ENCODE measurements at places on chromosomes 16 and 17. TPM values are rescaled to one million over a fixed set of nuclear protein-coding genes. Genes with fewer than 3 reads are reported as not detected.

DNA sequence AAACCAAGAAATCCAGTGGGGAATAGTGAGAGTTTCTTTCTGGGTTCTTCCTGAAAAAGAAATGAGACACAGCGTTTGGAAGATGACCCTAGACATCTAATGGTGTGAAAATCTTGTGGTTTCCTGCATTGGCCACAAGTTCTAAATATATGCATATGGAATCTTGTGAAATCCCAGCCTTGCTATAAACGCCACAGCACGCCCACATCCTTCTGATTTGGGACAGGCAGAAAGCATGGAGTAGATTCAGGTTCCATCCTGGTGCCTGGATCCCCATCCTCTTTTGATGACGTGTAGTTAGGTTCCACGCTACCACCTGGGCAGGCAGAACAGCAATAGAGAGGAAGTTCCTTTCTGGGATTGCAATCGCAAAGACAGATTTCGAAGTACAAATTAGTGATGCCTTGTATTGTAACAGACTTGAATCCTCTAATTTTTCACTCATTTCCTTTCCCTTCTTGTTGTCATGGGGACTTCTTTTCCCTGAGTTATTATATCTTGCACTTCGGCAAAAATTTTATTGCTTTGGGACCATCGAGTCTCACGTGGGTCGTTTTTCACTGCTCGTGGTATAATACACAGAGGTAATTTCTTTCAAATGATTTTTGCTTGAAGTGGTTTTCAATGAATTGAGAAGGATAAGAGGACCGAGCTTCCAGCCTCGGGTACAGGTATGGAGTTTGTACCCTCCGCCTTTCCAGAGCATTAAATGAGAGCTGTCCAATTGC is 37.6 kb downstream of the HS3ST4 start:
- no peak for DNase-seq

GRCh38 chr17:4706121-4706520 is 2.2 kb upstream of the PELP1 start:
- no peak for DNase-seq

DNA sequence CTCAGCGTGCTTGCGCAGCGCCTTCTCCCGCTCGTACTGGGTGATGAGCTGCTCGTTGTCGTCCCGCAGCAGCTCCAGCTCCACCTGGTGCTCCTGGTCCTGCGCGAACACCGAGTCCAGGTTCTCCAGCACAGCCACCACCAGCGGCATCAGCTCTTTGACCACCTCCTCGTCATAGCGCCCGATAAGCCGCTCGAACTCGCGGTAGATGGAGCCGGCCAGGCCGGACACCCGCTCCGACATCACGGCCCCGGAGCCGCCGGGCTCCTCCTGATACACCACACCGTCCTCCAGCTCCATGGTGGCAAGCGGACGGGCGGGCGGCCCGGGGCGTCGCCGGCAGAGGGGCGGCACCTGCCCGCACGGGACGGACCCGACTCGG is 320 bp downstream of the SPAG9 start:
- no peak for DNase-seq

GRCh38 chr17:33202021-33202420 is 91.1 kb downstream of the ASIC2 start:
- no peak for DNase-seq

- peak; percentile 65 for DNase-seq
Measured at GRCh38 chr16:22402191-22402590, 27.8 kb upstream of the CDR2 start.

- DNase-seq: no peak
Measured at GRCh38 chr16:13165024-13165423, 263.6 kb downstream of the SHISA9 start.

GRCh38 chr17:66006654-66007053 is 185.3 kb downstream of the CEP112 start:
- no peak for DNase-seq

GRCh38 chr16:35795361-35796029 is 2336.1 kb downstream of the TP53TG3F start:
- no peak for DNase-seq

DNA sequence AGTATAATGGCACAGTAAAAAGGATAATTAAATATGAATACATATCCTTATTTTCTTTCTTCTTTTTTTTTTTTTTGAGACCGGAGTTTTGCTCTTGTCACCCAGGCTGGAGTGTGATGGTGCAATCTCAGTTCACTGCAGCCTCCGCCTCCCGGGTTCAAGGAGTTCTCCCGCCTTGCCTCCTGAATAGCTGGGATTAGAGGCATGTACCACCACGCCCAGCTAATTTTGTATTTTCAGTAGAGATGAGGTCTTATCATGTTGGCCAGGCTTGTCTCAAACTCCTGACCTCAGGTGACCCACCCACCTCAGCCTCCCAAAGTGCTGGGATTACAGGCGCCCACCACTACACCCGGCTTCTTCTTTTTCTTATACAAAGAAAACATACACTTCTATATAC is 12.0 kb downstream of the GABARAPL2 start:
- DNase-seq: no peak

GRCh38 chr17:20975566-20975965 is 67.2 kb downstream of the USP22 start:
- DNase-seq: no peak

DNA sequence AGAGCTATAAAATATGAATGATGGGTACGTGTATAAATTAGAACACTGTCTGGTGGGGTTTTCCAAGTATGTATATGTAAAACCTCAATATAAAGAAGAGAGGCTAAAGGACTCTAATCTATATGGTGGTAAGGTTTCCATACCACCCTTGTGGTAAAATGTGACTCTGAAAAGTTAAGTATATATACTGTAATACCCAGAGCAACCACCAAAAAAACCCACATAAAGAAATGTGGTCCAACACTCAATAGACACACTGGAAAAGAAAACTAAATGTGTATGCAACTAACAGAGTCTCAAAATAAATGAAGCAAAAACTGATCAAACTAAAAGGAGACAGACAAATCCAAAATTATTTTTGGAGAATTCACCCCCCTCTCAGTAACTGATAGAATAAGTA is 72.2 kb downstream of the XPO6 start:
- DNase-seq: no peak

DNA sequence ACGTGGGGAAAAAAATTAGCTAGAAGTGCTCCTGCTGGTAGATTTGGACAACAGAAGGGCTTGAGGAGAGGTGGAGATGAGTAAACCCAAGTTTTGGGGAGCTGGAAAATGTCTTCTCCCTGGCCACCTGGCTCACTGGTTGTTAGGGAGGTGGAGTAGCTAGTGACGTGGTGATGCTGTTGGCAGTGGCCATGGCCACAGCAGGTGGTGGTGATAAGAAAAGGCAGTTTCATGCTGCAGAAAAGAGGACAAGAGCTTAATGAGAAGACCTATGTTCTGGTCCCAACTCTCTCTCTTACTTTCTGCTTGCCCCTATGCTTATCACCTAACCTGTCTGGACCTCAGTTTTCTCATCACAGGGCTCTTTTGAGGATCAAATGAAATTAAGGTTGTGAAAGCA is 223.5 kb upstream of the N4BP1 start:
- DNase-seq: no peak

DNA sequence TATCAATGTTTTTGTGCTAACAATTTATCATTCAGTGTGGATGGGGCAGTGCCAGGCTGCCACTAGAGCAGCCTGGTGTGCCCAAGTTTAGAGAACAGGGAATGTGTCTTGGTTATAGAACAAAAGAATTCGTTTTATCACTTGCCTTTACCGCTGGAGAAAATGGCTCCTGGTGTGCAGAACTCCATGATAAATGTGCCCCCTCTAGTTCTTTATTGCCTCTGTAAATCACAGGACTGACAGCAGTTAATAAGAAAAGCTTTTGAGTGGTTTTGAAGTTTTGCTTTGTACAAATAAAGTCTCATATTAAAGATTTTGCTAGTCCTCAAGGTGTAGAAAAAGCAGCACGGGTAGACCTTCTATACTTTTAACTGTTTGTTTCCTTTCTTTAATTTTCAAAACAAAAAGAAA is 28.2 kb upstream of the PSMD7 start:
- DNase-seq: no peak

DNA sequence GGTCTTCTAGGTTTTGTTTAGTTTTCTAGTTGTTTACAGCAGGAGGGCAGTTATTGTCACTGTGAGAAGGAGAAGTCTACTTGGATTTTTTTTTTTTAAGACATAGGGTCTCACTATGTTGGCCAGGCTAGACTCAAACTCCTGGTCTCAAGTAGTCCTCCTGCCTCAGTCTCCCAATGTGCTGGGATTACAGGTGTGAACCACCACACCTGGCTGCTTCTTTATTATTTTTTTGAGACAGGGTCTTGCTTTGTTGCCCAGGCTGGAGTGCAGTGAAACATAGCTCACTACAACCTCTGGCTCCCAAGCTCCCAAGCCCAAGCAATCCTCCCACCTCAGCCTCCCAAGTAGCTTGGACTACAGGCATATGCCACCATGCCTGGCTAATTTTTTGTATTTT is 68.3 kb upstream of the STAC2 start:
- no peak for DNase-seq

- peak; percentile 53 for DNase-seq
Measured at GRCh38 chr17:73232587-73233373, 28.9 kb downstream of the CPSF4L start.

DNA sequence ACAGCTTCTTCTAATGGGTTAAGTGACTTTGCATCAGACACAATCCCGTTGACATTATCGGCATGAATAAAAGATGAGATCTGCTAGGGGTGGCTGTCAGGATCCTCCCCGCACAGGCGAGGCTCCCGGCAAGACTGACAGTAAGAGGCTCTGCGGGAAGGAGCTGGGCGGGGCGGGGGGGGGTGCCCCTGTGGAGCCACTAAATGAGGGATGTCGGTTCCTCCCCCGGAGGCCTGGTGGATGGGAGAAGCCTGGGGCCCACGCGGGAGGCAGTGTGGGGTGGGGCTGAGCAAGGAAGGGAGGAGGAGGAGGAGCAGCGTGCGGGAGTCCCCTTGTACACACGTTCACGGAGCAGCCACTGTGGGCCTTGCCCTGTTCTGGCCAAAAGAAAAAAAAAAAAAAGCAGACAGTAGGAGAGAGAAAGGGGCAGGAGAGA is 190.9 kb upstream of the GSE1 start:
- no peak for DNase-seq

- no peak for DNase-seq
Measured at GRCh38 chr16:75105306-75106061, 11.1 kb downstream of the LDHD start.

DNA sequence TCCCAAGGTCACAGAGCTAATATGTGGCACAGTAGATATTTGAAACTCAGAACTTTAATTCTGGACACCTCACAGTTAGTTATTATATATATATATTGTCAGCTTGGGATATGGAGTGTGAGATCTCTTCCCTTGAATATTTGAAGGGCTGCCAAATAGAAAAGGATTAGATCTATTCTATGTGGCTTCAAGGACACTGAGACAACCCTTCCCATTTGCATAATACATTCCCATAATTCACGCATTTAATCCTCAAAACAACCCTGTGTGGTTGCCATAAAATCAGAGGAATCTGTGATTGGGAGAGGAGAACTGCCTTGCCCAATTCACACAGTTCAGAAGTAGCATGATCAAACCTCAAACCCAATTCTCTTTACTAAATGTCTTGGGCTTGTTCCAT is 365.8 kb upstream of the DYNLRB2 start:
- DNase-seq: no peak

DNA sequence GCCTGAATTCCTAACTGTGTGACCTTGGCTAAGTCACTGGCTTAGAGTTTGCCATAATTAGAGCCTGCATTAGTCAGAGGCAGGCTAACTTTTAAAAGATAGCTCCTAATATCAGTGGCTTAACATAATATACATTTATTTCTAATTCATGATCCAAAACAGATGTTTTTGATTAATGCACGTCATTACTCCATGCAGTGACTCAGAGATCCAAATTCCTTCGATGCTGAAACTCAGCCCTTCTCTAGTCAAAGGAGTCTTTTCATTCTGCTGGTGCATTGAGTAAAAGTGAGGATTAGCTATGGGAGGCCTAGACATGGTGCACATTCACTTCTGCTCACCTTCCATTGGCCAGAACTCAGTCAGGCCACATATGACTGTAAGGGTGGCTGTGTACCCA is 49.8 kb downstream of the IRX3 start:
- DNase-seq: no peak

DNA sequence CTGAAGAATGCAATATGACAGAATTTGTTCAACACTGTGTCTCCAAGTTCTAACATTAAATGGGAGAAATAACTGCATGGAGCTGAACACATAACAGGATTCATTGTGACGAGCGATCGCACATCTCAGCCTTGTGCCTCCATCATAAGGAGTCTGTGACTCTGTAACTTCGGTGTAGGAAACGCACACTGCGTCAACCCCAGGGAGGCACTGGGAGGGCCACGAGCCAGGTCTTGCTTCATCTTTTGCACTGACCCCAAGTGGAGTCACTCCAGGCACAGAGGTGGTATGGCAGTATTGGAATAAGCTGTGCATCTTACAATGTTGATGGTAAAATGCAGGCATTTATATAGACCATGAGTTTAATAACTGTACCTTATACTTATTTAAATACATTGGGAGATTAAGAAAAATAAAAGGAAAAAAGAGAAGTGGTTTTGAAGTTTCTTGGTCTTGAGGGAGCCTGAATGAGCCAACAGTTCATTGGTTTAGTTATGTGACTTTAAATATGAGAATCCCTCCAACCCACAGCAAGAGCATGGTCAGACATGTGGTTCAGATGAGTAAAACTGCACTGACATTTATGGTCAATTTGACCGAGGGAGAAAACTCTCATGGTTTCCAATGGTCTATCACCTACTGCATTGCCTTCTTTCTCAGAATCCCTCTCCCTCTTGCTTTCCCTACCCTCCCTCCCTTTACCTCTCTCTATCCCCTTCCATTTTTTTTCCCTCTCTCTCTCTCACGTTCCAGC is 5.7 kb upstream of the PMP22 start:
- no peak for DNase-seq

- no peak for DNase-seq
Measured at GRCh38 chr16:19281246-19281645, 4.3 kb upstream of the CLEC19A start.

DNA sequence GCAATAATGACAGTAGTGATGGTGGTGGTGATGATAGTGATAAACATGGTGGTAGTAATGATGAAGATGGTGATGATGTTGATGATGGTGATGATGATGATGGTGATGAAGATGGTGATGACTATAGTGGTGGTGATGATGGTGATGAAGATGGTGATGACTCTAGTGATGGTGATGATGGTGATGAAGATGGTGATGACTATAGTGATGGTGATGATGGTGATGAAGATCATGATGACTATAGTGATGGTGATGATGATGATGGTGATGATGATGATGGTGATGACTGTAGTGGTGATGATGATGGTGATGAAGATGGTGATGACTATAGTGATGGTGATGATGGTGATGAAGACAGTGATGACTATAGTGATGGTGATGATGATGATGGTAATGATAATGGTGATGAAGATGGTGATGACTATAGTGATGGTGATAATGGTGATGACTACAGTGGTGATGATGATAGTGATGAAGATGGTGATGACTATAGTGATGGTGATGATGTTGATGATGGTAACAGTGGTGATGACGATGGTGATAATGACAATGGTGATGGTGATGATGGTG is 35.6 kb downstream of the DYNLRB2 start:
- no peak for DNase-seq

GRCh38 chr17:37255432-37255831 is 120.4 kb upstream of the C17orf78 start:
- DNase-seq: no peak

PRAC2 gene
- total RNA-seq: not detected

LSM12 gene
- total RNA-seq: 32.0 TPM

Measured in dermis blood vessel endothelial cell (primary cell).